ENCODE measurements at places on chromosomes 1 and 21.

DNA sequence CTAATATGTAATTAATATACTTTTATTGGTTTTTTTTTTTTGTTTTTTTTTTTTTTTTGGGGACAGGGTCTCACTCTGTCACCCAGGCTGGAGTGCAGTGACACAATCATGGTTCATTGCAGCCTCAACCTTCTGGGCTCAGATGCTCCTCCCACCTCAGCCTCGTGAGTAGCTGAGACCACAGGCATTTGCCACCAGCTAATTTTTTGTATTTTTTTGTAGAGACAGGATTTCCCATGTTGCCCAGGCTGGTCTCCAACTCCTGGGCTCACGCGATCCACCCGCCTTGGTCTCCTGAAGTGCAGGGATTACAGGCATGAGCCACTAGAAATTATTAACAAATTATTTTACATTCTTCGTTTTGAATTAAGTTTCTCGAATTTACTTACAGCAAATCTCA is 16.8 kb upstream of the POGZ start:
- no peak for DNase-seq

DNA sequence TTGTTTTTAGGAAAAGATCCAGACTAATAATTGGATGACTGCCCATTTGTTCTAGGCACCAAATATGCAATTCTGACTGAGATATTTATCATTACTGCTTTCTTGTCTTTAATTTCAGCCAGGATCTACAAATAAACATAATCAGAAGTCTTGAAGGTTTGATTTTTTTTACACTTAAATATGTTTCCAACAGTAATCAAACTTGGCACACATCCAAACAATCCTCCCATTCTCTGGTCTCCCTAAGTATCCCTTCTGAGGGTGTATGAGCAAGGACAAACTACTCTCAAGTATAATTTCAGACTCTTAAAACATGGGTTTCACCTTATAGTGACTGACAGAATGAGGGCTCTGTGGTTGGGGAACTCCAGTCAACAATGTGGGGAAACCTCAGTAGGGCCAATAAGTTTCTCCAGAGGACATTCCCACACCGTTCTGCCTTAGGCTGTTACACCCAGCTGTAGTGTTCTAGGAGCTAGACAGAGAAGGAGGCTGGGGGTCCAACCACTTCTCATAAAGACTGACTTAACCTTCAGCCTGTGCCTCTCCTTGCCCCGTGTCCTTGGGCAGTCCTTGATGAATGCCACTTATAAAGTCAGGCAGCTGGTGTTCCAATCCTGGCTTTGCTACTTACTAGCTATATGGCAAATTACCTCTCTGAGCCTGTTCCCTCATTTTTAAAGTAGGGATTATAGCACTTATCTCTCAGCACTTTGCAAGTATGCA is 1.5 kb upstream of the PALMD start:
- DNase-seq, result no peak

DNA sequence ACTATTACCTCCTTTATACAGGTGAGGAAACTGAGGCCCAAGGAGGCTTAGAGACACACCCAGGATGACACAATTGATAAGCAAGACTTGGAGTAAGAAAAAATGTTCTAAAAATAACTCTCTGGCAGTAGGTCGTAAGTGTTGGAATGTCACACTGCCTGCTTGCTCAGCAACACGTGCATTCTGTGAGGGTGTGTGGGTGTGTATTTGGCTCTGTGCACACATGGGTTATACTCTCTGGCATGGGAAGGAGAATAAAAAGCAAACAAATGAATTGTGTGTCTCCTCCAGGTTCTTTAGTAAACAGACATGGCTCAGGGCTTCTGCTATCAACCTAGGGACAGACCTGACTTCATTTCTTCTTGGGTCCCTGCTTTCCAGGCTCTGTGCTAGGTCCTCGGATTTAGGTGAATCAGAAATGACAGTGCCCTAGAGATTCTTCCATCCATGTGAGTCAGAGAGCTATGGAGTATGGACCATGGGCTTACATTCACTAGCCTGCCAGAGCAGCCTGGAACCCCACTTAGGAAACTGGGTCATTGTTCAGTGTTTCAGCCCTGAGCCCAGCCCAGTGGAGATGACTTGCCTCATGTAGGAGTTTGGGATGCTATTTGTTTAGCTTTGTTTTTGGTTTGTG is 72.4 kb downstream of the ELAVL4 start:
- DNase-seq, result no peak

DNA sequence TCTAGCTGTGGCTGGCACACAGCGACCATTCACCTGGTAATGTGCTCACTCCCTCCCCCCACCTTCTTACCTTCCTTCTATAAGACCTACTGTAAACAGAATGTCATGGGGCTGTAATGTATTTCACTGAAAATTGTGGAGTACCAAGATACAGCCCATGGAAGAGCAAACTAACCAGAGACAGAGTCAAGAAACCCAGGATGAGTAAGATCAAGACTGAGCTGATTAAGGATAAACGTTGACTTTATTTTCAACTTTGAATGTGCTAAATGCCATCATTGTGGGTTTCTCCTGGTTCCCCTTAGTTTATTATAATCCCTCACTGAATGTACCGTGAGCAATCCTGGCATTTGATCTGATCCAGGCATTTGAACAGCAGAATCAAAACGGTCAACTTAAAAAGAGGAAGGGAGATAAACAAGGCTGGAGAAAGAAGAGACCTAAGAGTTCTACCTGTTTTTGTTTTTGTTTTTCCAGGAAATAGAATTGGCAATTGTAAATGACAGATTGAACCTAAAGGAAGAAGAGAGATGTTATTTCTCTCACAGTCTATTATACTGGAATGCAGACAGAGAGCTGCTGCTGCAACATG is 16.1 kb upstream of the ATP1B1 start:
- no peak for DNase-seq

DNA sequence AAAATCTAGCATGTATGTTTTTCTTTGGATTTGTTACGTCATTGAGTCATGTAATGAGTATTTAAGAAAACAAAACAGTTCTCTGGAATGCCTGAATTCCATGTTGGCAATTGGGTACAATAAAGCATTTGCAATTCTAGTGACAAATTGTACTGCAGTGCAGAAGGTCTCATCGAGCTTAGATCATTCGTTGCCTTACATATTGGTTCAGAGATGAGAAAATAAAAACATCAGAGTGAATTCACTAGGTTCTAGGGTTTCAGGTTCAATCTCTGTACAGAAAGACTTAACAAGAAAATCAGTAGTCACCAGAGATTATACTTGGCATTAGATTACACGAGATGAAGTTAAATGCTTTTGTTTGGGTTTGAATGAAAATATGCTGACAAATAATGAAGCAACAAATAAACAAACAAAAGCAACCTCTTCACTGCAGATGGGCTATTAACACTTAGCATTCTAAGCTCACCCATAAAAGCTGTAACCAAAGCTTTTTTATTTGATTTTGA is 124.7 kb downstream of the RYR2 start:
- no peak for DNase-seq

DNA sequence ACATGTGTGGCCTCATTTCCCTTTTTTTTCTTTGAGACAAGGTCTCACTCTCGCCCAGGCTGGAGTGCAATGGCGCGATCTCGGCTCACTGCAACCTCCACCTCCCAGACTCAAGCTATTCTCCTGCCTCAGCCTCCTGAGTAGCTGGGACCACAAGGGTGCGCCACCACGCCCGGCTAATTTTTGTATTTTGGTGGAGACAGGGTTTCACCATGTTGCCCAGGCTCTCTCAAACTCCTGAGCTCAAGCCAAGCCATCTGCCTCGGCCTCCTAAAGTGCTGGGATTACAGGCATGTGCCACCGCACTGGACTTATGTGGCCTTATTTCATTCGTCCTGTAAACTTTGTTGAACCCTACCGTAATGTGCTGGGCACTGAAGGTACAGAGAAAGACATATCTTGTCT is 569 bp upstream of the WARS2 start:
- no peak for DNase-seq

- DNase-seq, result no peak
Observed at GRCh38 chr1:7390604-7391000, 380.5 kb upstream of the VAMP3 start.

DNA sequence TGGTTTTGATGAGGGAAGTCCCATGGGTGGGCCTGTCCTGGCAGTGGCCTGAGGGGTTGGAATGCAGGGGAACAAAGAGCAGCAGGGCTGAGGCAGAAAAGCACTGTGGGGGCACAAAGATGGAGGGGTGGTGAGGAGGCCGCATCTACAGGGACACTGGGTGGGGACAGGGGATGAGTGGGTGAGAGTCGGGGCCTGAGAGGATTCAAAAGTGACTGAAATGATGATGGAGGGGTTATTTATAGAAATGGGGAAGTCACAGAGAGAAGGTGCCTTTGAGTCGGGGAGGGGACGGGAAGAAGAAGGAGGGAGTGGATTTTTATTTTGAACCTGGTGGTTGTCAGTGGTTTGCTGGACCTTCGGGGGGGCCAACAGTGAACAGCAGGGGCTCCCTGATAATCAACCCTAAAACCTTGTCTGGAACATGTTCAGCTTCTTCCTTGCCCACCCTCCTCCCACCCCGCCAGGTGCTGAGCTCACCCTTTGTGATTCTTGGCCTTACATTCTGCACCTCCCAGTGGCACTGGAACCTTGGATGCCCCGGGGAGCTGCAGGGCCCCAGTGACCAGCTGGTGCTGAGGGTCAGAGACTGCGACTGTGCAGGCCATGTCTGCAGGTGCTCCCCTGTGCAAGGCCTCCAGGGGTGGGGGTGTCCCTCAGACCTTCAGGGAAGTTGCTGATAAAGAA is 42.9 kb downstream of the IER5 start:
- no peak for DNase-seq

DNA sequence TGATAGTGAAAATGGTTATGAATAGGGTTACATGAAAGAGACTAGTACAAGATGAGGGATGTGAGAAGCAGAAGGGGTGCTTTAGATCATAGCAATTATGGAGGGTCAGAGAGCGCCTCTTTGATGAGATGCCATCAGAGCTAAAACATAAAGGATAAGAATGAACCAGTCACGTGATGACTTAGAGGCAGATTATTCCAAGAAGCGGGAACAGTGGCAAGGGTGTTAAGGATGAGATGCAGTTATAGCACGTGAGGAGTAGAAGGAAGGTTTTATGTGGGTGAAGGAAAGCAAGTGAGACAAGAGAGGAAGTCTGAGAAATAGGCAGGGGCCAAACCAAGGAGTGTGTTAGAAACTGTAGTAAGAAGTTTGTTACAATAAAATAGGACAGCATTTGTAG is 360.1 kb downstream of the DPYD start:
- DNase-seq, result no peak

- DNase-seq, result no peak
Observed at GRCh38 chr1:25922056-25922970, 16.1 kb upstream of the STMN1 start.

DNA sequence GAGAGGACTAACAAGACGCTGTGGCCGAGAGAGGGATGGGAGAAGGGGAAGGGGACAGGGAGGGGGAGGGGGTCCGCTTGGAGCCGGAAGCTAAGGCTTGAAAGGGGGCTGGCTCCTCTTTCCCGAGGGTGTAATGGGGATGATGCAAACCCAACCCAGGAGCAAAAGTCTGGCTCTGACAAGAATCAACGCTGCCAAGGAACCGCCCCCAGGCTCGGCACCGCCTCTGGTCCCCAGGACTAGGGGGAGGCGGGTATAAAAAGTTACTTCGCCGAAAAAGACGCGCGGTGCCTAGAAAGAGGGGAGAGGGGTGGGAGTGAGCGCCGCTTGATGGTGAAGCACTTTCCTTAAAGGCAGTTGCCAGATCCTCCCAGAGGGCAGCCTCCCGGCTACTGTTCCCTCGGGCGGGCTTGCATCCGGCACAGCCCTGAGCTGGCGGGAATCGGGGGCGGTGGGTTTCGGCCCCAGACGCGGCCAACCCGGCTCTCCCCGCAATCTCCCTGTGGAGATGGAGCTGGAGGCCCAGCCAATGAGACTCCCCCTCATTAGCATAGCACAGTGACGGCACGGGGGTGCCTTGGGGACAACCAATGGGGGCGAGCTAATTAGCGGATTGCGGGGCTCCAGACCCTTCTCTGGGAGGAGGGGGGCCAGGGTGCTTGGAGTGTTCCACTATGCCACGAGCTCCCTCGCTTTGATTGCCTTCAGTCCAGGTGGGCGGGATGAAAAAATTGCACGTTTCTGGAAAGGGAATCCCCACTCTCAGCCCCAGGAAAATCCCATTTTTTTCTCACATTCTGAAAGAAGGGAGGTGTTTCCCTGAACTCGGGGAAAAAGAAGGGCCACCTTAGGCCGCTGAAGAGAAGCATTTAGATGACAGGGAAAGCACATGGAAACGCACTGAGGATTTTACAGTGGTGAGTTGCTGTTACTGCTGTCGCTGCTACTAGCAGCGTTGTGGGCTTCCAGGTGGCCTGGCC is at the start of gene KCNT2:
Gene KCNT2, minus strand, starts transcription at position 51 of the 980 bp plus-strand sequence. CDS start 131 bp downstream, outside the sequence.
- peak; percentile 6 for DNase-seq

DNA sequence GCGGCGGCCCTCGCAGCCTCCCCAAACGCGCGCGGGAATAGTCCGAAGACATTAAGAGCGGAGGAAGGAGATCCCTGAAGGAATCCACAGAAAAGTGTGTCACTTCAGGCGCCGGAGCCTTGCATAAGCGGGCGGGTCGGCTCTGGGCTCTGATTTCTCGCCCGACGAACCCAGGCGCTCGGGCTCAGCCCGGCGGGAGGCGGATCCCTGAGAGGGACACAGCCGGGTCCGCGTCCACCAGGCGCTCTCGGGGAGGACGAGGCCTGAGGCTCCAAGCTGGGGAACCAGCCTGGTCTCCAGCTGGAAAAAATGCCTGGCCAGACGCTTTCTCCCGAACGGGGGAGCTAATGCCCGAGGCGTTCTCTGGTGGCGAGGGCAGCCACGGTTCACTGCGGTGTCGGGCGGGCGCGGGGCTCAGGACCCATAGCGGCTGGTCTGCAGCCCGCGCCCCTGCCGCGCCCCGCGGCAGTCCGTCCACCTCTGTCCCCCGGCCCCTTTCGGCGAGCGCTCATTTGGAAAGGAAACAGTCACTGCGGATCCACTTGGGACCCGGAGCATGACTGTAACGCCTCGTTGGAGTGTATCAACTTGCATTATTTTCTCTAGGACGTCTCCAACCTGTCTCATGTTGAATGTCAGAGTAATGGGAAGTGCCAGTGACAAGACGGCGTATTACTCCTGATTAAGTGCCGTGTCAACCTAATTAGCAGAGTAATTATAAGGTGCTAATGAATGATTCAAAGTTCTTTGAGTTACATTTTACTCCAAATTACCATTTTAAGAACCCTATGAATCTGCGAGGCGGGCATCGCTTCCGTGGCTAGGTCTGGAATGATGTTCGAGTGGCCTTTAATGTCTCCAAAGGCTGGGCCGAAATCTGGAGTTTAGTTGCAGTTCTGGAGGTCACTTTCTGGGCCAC is 1.6 kb upstream of the BARHL2 start:
- DNase-seq, result no peak

- DNase-seq, result no peak
Observed at GRCh38 chr1:14292520-14292919, 306.0 kb upstream of the KAZN start.

DNA sequence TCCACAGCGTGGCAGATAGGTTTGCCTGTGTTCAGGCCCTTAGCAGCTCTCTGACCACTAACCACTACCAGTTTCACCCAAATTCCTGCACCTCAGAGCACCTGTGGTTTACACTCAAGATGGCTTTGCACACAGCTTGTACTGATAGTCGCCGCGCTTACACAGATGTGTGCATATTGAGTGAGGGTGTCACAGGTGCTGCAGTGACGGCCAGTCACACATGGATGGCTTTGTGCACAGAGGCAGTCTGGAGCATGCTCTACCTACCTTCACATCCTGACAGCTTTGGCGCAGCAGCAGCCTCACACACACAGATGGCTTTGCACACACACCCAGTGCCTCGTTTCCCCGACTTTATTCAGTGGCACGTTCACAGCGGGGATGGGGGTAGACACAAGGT is 7.5 kb downstream of the DMAP1 start:
- no peak for DNase-seq

Measured in epithelial cell of proximal tubule (primary cell).